ENCODE measurements at places on chromosomes 12 and 14.

DNA sequence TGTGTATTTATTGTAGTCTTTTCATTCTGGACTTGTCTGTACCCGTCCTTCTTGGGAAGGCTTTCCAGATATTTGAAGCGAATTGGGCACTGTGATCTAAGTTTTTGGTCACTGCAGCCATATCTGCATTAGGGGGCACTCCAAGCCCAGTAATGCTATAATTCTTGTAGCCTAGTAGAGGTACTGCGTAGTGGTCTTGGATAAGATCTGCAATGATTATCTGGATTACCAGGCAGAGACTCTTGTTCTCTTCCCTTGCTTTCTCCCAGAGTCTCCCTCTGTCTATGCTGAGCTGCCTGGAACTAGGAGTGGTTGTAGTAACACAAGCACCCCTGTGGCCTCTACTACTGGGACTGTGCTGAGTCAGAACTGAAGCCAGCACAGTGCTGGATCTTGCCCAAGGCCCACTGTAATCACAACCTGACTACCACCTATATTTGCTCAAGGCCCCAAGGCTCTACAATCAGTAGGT lies 30.0 kb downstream of the SLC38A2 start:
- peak; percentile 26 for DNase-seq

DNA sequence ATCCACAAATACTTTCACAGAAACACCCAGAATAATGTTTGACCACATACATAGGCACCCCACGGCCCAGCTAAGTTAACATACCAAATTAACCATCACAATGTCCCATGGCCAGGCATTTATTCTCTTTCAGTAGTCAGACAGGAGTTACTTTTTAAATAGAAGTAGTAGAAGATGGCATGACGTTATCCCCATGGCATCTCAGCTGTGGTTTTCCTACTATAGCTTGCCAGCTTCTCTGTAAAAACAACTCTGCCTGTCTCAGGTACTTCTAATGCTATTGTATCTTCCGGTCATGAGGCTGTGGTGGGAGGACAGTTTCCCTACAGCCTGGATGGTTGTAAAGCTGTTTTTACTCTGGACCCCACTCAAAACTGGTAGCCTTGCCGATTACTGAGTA lies 19.3 kb downstream of the CTSG start:
- DNase-seq: no peak

DNA sequence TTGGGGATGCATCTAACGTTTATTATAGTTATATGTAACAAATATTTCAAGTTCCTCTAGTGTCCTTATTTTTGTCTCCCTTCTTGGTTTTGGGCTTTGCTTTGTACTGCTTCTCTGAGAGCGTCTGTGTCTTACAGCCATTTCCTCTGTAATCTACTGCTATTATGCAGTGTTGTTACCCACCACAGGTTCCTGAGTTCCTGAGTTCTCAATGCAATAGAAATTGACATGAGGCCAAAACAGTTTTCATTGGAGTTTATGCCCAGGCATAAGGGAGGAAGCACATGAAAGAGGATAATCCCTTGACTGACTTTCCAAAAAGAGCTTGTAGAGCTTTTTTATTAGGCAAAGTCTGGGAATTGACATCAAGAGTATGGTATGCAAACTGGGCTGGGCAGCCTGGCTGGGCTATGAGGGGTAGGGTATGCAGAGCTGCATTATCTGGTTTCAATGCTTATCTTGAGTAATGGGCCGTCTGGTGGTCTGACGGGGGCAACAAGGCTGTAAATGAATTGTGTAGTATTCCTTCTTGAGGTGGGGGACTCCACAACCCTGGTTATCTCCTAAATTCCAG lies 722.5 kb upstream of the ATXN7L3B start:
- DNase-seq: no peak

DNA sequence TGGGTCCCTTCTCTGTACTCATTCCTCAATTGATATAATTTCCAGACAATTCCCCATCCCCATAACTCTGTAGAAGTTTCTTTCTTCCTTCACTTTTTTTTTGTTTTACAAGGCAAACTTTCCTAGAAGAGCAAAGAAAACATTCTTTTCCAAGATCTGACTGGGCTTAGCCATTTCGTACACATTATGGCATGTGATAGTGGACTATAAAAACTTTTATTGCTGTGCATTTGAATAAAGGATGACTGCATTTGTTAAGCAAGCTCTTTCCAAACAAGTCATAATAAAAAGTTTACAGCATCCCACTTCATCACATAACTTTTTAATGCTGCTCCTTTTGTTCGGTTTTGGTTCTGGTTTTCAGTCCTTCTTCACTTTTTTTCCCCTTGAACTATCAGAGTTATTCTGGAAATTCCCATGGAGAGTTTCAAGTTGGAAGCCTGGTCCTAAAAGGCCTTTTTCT lies 231.0 kb upstream of the HMGA2 start:
- no peak for DNase-seq

GRCh38 chr12:163406-163986 lies 50.5 kb downstream of the SLC6A12 start:
- no peak for DNase-seq

- no peak for DNase-seq
Measured at GRCh38 chr12:4420138-4420670, 25.4 kb downstream of the FGF6 start.
